ENCODE measurements at places on chromosomes 6 and 20.

DNA sequence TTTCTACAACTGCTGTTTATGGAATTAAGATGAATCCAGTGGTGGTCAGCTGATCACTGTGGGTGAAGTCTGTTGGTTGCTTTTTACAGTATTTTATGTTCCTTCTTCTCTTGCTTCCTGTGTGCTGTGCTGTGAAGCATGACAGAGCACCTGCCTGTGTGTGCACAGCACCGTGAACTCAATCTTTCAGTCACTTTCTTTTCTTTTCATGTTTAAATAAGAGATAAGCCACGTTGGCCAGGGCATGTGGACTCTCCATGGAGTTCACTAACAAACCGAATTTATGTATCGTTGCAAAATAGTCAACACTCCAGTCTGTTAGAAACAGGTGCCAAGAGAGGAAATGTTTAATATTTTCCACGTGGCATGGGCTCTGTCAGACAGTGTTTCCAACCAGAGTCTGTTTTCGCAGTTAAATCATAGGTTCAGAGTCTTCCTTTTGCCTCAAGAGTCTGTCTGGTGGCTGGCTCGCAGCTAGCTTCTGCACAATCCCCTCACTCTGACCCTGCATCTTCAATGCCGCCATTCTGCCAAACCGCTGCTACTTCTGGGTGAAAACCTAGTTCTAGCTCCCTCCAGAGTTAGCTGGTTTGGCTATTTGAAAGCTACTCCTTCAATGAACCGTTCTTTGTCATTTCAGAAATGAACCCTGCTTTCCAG is 73.2 kb downstream of the QRSL1 start:
- DNase-seq = peak; percentile 47

- no peak for DNase-seq
Observed at GRCh38 chr20:36274181-36274841, 31.8 kb upstream of the DLGAP4 start.

DNA sequence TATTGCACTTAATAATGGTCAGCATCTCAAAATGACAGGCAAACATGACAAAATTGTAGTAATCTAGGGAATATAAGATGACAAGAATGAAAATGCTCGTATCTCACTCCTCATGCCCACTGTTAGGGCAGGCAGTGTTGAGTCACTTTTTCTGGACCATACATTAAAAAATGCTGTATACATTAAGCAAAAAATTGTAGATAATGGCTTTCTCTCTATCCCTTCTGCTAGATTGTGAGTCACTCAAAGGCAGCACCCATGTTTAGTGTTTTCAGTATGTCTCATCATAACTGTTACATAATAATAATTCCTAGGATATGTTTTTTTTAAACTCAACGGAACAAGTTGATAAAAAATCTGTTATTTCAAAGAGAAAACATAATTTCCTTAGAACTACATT is 199.3 kb downstream of the TENT5A start:
- DNase-seq = no peak

DNA sequence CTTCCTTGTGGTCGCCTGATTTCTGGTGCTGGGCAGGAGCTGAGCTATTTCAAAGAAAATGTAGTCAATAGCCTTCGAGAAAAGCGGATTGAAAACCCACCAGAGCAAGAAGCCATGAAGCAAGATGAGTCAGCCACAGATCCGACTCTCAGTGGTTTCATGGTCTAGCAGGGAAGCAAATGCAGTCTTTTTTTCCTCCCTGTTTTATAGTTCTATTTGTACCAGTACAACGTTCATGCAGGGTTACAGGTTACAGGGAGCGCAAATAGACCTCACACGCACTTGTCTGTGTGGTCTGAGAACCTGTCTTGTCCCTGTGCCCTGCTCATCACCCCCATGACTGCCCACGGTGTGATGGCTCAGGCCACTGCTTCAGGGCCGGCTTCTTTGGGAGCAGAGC is 309.8 kb upstream of the SUPT3H start:
- no peak for DNase-seq

DNA sequence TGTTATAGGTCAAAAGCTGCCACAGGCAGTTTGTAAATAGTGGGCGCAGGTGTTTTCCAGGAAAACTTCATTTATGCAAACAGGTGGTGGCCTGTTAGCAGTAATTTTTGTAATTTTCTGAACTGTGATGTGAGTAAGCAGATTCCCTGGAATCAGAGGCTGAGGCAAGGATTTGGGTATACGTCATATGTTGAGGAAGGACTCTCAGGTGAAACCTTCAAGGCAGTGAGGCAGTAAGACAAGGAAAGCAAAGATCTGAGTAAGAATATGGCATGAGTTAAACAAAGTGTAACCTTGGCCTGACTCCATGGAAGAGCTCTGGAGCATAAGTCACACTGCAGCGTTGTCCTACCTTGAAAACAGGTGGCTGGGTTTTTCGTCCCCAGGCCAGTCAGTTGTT is 291.1 kb upstream of the BTBD3 start:
- no peak for DNase-seq

DNA sequence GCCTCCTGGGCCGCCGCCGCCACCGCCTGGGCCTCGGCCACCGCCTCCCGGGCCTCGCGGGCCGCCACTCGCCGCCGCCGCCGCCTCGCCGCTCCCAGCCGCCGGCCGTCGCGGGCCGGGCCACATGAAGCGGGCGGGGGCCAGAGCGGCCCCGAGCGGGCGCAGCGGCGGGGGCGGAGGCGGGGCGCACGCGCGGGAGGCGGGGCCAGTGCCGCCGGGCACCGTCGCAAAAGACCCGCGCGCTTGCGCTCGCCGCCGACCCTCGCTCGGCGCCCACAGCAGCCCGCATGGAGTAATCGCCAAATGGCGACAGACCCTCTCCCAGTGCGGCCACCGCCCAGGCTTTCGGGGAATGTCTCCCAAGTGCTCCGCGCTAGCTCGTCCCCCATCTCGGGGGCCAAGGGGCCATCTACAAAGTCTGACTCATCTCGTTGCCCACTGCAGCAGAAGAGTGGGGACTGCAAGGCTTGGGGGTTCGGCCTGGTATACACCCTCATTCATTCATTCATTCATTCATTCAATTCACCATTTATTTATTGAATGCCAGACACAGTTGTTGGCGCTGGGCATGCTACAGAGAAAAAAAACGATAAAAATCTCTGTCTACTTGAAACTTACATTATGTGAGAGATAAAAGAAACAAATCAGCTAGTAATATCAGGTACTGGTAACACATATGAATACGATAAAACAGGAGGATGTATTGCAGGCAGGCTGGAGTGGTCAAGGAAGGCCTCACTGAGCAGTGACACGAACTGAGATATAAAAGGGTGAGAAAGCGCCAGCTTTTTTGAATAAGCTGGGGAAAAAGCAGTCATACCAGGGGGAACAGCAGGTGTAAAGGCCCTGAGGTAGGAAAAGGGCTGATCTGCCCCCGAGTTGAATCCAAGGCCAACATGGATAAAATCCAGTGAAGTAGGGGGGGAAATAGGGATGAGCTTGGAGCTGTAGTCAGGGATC is at the start of gene B4GALT5:
TSS of gene B4GALT5 (minus strand) at position 126 of the 960 bp plus-strand sequence. CDS start 188 bp downstream, outside the sequence.
- peak; percentile 64 for DNase-seq

- no peak for DNase-seq
Observed at GRCh38 chr6:154593122-154593521, 82.6 kb upstream of the CNKSR3 start.

DNA sequence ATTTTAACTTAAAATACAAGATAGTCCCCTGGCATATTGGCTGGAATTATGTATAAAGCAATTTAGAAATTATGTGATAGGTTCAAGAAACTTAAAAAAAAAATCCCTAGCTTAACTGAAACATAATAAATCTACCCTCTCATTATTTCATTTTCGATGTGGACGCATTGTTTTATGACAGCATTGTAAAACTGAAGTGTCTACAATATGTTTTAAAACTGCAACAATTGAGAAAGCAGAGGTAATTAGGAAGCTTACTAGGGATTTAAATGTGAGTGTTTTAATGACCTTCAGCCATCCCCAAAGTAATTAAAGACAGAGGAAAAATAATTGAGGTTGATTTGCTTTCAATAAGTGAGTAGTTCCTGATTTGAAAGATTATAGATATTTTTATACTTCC is 776.0 kb downstream of the TBC1D32 start:
- no peak for DNase-seq

DNA sequence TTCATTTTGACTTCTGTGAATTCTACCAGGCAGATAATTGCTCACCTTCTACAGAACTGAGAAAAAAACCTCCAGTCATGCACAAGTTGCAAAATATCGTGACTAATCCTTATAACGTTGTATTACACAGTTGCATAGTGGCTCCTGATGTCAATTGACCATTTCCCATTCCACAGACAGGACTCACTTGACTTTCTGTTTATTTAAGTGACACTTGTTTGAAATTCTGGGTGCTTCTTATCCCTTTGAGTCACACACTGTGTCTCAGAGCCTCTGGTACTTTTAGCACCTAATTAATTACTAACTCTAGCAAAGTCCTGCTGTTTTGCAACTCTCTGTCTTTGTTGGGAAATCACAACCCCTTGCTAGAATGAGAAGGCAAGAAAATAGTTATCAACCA is 16.2 kb upstream of the RSPO3 start:
- DNase-seq = no peak

DNA sequence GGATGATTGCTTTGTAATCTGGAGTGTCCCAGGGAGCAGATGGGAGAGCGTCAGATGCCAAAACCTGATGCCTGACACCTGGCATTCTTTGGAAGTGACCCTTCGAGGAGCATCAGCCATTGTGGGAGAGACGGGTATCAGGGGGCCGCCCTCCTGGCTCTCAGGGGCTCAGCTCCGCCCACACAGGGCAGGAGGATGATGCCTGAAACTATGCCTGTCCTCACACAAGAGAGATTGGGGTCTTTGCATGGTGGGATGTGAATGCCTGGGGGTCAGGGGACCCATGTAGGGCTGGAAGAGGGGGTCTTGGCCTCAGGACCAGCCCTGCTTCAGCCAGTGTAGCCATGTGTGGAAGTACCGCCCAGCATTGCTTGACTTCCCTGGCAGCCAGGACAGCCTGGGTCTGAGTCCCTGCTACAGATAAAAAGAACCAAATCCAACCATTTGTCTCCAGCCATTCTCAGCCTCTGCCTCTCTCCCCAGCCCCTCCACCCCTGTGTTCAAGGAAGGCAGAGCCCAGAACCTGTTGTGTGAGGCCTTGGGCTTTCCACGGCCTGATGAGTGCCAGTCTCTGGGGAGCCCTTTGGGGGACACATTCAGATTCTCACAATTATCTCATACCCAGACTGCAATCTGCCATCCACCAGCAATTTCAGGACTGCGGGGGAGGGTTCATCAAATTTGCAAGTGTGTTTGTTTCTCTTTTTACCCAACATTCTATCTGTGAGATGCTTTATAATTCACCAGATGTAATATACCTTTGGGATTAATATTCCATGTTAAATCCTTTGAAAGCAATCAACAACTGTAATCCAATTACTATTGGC is 371.2 kb downstream of the PREX1 start:
- no peak for DNase-seq

- no peak for DNase-seq
Observed at GRCh38 chr6:169070506-169071176, 183.0 kb downstream of the THBS2 start.

- DNase-seq = no peak
Observed at GRCh38 chr6:159112714-159113113, 56.5 kb upstream of the FNDC1 start.

- DNase-seq = no peak
Observed at GRCh38 chr20:2124564-2125213, 23.1 kb downstream of the STK35 start.

DNA sequence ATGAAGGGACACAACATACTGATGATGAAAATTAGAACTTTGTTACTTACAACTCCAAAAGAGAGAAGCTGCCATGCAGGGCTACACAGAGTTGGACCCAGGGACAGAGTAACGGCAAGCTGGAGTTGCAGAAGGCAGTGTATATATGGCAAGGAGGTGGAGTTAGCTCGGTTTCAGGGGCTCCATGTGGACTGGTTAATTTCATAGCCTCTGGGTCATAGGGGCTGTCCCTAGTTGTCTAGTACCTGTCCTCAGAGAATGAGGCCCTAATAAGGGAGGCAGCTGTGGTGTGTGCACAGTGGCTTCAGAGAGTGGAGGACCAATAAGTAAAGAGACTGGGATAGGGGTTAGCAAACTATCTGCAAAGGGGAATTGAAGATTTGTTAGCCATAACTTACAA is 7.9 kb upstream of the ZSCAN12 start:
- no peak for DNase-seq

DNA sequence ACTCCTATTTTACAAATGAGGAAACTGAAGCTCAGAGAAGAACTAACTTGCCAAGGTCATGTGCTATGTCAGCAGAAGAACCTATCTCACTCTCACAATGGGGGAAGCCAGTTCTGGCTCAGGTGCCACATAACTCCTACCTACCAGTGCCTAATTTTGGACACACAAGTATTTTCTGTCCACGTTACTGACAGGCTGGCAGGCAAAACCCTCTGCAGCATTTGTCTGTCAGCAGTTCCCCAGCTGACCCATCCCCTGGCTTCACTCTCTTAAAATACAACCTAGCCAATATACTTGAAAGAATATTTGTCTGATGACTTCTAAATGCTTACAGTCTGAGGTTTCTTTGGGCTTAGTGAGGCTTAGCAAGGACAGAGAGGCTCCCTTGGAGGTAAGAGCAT is 15.5 kb downstream of the GSS start:
- no peak for DNase-seq

GRCh38 chr6:44276667-44277640 is 6.7 kb downstream of the TMEM151B start:
- DNase-seq = no peak

DNA sequence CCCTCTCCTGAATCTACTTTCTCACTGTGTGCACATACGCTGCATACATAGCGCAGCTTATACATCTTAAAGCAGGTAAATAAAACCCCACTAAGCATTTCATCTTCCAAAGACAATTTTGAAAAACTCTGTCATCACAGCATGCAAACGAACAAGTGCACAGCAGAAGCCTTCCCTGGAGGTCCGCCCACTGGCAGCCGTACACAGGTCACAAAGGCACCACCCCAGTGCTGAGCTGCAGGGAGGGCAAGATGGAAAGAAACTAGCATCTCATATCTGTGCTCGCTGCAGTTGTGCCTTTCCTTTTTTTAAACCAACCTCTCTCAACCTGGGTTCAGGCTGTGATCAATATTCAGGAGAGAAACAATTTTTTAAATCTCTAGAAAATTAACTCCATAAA is 73.3 kb downstream of the HUS1B start:
- no peak for DNase-seq

DNA sequence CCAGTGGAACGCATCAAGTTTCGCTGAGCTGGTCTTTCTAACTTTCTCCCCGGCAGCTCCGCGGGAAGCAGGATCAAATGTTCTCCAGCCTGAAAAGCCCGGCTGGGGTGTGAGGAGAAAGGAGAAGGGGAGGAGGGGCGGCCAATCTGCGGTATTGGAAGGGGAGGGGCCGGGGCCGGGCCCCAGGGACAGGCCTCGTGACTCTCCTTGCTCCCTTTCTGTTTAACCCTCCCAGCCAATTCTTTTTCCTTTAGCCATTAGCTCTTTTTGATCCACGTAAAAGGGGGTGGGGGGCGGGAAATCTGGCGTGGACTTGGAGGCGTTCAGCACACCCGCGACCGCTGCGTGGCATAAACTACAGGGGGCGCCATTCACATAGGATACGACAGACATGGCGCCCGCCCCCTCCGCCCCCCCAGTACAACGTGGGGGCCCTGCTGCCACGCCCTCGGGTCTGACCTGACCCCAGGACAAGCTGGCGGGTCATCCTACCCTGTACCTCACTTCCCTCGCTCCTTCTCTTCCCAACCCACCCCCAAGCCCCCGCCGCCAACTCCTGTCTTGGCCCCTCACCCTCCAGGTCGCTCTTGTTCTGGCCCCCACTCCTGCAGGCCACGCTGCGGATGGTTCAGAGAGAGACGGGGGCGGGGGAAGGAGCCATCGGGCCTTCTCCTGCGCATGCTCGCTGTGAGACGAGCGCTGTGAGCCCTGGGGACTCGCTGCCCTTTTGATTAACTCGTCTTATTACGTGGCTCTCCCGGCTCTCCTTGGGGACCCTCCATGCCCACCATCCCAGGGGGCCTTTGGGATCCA is 7.8 kb upstream of the MDGA1 start:
- DNase-seq = peak; percentile 77

Data from small intestine (tissue), 16 donors.